Putamen (tissue), 1 donor: ENCODE measurements at places on chromosomes 1 and 21.

DNA sequence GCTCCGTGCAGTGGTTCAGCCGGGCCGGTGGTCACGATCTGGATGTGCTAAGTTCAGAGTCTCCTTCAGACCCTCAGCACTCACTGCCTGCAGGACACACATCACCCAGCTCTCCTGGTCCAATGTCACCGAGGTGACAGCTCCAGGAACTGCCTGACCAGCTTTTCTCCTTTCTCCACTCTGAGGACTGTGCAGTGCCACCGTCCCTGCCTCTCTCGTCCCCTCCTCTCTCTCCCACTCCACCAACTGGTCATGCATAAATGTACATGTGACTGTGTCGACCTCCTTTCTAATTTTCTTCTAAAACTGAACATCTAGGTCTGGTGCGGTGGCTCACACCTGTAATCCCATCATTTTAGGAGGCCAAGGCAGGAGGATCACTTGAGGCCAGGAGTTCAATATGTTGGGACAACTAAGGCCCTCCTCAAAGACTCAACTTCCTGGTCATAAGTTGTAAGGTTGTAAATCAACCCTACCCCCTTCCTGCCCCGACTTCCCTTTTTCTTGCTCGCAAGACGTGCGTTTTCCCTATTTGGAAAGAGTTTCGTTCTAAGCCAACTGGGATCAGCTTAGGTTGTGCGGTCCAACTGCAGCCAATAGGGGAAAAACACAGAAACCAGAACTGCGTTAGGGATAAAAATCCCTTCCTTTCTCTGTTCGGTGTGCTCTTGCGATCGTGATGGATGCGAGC lies 53.1 kb downstream of the MEGF6 start:
- no peak for DNase-seq

GRCh38 chr1:158112994-158113758 lies 67.5 kb upstream of the CD1D start:
- DNase-seq = no peak

DNA sequence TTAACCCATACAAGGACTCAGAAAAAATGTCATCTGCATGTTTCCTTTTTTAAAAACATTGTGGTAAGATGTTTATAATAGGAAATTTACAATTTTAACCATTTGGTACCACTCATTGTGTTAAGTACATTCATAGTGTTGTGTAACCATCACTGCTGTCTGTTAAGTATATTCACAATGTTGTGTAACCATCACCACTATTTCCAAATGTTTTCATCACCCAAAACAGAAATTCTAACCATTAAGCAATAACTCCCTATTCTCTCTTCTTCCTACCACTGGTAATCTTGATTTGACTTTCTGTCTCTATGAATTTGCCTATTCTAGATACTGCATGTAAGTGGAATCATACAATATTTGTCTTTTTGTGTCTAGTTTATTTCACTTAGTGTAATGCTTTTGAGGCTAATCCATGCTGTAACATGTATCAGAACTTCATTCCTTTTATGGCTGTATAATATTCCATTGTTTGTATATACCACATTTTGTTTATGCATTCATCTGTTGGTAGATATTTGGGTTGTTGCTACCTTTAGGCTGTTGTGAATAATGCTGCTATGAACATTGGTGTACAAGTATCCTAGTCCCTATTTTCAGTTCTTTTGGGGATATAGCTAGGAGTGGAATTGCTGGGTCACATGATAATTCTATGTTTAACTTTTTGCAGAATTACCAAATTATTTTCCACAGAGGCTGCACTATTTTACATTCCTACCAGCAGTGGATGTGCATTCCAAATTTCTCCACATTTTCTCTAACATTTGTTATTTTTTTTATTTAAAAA lies 14.1 kb downstream of the HIPK1 start:
- no peak for DNase-seq

GRCh38 chr1:178371235-178371634 lies 125.5 kb downstream of the CLEC20A start:
- no peak for DNase-seq

GRCh38 chr21:26140926-26141325 lies 29.6 kb downstream of the APP start:
- DNase-seq = no peak

DNA sequence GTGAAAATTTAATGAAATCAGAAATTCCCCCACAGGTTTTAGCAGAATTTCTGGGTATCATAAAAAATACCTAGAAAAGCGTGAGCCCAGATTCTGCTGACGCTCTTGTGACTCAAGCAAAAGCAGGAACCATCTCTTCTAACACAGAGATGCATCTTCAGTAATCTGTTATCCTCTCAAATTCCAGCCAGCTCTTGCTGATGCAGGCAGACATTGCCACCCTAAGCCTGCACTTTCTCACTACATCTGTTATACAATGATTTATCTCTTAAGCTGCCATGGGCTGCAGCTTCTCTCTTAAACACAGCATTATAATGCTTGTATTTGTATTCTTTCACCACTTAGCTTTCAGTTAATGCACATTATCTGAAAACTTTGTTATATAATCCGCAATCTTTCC lies 113.0 kb upstream of the RGS1 start:
- no peak for DNase-seq
